ENCODE measurements at places on chromosomes 4 and X.

DNA sequence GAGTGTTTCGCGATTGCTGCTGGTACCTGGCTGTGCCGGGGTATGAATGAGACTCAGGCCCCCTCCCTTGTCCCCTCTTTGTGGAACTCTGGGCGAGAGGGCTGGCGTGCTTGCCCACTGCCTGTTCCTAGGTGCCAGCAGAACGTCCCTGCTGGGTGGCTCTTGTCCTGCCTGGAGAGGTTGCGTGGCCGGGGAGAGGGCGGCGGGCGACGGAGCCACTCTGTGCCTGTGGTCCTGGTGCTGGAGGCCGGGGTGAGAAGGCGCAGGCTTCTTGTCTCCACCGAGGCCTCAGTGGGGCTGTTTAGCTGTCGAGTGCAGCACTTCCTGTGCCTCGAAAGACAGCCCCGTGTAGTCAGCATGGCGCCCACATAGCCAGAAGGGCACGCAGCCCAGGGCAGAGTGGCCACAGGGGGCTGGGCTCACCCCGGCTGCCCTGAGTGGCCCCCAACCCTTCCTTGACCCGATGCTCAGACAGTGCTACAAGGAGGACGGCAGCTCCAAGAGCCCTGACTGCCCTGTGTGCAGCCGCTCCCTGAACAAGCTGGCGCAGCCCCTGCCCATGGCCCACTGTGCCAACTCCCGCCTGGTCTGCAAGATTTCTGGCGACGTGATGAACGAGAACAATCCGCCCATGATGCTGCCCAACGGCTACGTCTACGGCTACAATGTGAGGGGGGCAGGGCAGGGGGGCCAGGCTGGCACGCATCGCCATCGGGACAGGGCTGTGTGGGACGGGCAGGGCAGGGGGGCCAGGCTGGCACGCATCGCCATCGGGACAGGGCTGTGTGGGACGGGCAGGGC lies 8.9 kb upstream of the UVSSA start:
- no peak for DNase-seq

GRCh38 chr4:48804584-48805301 lies 24.7 kb upstream of the FRYL start:
- no peak for DNase-seq

DNA sequence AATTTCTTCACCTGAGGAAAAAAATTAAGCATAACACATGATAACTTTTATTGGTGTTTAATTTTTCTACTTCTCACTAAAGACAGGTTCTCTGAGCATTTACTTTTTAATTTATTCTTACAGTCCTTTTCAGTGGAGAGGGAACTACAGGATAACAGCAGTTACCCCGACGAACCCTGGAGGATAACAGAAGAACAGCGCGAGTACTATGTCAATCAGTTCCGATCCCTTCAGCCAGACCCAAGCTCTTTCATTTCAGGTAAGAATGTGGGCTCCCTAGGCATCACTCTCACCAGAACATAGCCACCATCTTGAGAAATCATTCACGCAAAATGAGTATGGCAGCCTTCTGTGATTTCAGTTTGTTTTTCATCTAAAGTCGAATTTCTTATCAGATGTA lies 100.8 kb downstream of the REPS2 start:
- no peak for DNase-seq

DNA sequence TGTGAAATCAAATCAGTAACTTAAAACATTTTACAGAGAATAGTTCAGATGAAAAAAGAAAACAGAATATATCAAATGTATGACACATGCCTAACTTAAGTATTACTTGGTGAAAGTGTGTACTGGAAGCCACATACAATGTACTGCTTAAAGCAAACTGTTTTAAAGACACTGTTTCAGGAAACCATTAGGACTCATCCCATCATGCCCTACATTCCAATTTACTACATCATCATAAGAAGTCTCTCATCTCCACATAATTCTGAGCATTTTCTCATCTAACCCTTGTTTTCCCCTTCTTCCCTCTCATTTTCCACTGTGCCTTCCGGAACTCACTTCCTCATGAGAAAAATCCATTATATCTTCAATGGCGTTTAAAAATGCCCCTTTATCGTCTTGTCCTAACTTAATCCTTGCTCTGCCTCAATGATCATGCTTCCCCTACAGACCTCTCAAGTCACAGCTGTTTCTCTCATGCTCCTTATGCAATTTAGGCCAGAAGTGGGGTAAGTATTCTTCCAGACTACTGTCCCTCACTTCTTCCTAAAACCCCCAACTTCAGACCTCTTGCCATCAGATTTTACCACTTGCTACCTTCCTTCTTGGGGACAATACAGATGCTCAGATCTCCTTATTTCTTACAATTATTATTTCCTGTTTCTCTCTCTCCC lies 26.8 kb upstream of the FGF5 start:
- DNase-seq = no peak

- DNase-seq = no peak
Observed at GRCh38 chrX:154779261-154779660, 16.6 kb downstream of the DKC1 start.

- no peak for DNase-seq
Observed at GRCh38 chr4:123106747-123107146, 184.3 kb upstream of the NUDT6 start.

DNA sequence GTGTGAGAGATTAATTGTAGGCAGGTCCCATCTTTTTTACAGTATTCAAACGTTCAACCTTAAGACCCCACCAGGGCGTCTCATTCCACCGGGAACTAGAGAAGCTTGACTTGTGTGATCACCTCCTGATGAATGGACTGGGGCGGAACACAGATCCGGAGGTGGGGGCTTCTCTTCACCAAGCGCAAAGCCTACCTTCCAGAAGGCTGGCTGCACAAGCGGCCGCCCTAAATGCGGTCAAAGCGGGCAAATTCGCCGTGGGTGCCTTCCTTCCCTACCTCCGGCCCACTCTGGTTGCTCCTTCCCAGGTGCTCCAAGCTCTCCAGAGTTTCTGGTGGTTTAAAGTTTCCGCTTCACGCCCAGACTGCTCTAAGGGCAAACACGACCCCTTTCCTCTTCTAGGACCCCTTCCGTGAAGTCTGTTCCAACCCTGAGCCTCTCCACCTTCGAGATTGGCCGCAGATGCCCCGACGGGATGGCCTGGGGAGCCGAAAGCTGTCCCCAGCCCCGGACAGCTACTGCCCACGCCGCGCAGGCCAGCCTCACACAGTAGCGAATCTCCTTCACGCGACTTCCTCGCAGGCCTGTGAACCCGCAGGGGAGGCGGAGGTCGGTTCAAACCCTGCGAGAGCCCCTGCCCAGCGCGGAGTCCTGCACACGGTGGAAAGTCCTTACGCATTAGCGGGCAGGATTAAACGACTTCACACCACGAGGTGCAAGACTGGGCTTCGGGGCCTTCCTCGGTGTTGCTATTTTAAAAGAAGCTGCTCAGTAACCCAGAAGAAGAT lies 1.6 kb upstream of the WWC2 start:
- DNase-seq = peak; percentile 35

DNA sequence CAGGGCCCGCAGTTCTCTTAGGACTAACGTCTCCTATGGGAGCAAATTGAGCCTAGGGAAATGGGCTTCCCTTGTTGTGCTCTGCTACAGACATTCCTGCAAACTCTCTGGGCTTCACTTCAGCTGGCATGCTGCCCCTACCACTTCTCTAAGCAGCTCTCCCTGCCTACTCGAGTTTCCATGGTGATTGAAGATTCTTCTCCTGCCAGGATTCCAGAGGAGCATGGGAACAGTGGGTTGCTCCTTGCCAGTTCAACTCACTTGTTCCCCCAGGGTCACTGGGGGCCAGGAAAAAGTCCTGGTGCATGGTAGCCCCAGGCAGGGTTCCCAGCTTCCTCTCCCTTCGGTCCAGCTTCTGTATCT lies 21.1 kb upstream of the WDR17 start:
- no peak for DNase-seq

DNA sequence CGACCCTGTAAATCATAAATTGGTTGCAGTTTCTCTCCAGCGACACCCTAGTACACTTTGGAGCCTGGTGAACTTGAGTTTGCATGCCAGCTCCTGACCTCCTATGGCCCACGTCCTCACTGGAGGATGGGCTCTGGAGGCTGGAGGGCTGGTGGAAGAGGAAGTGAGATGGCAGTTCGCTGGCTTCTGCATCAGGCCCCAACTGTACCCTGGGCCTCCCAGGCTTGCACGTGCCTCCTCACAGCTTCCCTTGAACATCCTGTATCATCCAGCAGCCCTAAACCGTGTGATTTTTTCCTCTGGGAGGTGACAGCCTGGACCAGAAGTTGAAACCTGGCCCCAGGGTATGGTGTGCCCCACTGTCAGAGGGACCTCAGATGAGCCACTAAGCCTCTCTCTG lies 78.5 kb downstream of the HTRA3 start:
- DNase-seq = no peak

DNA sequence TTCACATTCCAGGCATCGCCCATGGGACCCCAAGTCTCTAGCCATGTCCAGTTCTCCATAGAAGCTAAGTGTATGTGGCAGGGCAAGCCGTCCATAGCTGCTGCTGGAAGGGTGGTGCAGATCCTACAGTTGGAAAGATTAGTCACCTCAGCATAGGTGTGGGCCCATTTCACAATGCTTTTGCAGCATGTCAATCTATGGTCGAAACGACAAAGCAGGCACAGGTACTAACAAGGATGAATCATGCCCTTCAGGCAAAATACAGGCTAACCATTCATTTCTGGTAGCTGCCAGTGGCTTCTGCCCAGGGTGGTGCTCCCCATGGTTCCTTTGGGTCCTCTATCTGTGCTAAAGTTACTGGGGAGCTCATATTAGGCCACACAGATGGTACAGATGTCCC lies 225.2 kb downstream of the ADGRL3 start:
- no peak for DNase-seq

DNA sequence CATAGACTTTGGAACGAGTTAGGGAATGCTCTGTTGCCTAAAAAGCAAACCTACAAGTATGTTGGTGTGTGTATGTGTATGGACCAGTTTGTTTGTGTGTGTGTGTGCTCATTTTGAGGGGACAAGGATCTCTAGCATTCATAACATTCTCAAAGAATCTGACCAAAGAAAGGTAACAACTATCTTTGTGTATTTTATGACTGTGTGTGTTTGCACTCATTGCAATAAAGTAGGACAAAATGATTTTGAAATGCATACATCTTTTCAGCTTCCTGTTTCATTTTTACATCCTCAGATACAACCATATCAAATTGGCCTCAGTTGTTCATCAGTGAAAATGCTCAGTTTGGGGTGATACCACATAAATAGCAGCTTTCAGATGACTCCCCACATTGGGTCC lies 8.3 kb upstream of the XK start:
- DNase-seq = no peak

DNA sequence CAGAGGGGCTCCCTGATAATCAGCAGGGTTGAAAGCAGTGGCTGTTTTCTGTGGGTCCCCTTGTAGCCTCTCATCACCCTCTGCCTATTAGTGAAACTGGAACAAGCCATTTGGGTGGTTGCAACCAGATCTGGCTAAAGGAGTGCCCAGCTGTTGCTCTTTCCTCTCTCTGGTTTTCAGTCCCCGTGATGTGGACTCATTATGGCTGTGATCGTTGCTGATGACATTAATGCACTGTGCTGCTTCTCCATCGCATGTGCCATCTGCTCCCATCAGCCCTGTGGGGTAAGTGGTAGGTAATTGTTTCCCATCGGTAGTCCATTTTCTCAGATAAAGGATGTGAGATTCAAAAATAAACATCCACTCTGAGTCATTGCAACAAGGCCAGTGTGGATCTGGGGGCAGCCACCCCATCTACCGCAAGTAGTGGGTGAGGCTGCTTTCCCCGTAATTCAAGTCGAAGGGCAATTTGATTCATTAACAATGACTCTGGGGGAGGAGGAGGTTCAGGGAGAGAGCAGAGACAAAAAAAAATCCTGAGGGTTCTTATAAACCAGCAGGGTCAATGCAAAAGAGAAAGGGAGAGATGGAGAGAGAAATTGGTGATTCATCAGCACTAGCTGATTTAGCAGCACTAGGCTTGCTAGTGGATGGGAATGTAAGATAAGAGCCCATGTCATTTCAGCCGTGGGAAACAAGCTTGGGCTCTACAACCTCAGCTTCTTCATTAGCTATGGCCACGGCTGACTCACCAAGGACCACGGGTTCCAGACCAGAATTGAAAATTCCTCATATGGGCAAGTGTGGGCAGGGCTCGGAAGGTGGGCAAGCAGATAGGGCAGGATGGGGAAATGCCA lies 357.8 kb downstream of the MID1IP1 start:
- DNase-seq = no peak

GRCh38 chr4:17336524-17336961 lies 175.3 kb downstream of the QDPR start:
- no peak for DNase-seq

GRCh38 chr4:150302553-150302952 lies 224.3 kb downstream of the DCLK2 start:
- DNase-seq = no peak

- no peak for DNase-seq
Observed at GRCh38 chr4:75030028-75030427, 97.1 kb downstream of the PARM1 start.

GRCh38 chr4:41192136-41192535 lies 22.2 kb downstream of the APBB2 start:
- DNase-seq = no peak

- DNase-seq = no peak
Observed at GRCh38 chr4:152828122-152828521, 48.4 kb downstream of the ARFIP1 start.

DNA sequence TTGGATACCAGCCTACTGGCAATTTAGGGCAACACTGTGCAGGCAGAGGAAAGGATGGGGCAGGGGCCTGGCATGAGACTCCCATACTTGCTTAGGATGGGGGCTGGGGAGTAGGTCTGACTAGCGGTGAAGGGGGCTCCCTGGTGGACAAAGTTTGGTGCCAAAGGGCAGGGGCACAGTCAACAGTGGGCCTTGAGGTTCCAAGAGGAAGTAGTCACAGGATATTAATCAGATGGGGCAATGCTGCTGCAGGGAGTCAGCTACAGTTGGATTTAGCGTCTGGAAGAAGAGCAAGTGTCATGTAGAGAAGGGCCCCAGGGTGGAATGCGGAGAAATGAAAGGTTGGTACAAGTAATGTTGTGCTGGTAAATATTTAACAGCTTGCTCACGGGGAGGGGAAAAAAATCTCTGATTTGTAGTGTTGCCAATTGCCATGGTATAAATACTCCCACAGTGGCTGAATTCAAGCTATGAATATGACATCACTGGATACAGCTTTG lies 139.4 kb downstream of the PJA1 start:
- DNase-seq = no peak

DNA sequence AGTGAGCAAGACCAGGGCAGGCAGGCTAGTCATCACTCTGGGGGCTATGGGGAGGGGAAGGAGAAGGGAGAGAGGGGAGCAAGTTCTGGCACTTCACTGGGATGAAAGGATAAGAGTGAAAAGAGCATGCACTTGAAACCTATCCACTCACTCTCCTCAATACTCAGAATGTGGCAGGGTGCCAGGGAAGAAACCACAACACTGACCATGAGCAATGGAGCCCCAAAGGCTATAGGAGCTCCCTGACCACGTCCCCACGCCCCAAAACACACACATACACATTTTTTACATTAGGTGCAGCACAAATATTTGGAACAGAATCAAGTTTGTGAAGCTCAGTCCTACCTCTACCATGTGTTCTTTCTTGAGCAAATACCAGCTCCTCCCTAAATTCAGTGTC lies 132.2 kb downstream of the IDS start:
- DNase-seq = no peak

DNA sequence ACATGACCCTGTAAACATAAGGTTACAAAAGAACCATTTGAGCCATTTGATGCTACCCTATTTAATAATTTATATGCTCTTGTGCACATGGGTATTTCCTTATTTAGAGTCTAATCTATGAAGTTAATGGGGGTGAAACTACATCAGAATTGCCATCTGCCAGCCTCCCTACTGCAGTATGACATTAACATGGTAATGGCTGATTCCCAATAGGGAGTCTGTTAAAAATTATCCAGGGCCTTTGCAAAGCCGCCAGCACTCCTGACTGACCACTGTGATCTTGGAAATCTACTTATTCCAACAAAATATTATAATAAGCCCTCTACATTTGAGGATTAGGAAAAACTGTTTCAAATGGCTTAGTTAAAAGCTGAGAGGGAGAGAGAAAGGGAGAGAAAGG lies 153.7 kb downstream of the CLCN4 start:
- DNase-seq = no peak

Data from iPS-NIHi11 (cell line).